ENCODE measurements at places on chromosomes 4 and X. TPM values are rescaled to one million over a fixed set of nuclear protein-coding genes. Genes with fewer than 3 reads are reported as not detected.

DNA sequence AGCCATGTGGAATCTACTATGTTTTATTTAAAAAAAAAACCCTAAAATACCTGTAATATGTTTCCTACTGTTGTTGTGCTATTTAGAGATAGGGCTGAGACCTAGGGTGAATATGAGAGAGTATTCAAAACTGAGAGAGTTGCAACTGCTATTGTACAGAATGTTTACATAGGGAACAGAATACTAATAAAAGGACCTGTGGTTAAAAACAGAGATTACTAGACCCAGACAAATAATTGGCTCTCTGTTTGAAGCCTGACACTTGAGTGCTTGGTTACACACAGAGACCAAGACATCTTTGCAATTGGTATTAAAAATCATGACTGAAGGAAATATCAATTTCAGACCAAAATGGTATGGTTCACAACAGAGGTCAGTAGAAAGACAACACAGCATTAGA is 278.9 kb upstream of the GIMD1 start:
- H3K27ac ChIP-seq: no peak overlapping the region
- H3K4me3 ChIP-seq: no peak overlapping the region
- no peaks in the 10 kb centered on the region for H3K36me3 ChIP-seq
- no peak for DNase-seq
- no peaks in the 10 kb centered on the region for H3K27me3 ChIP-seq
- H3K4me1 ChIP-seq: no peaks in the 10 kb centered on the region

DNA sequence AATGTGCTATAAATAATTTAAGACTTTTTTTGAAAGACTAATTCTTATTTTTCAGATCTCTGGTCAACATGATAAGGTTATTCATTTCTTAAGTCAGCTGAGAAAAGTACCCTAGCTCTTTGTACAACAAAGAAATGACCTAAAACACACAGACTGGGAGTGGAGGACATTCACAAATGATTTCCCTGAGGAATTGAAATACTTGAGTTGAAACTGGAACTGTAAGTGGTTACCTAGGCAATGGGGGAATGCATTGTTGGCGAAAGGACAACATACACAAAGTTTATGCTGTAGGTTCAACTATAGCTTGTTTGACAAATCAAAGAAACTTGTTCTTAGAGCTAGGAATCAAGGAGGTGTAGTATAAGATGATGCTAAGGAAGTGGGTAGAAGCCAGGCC is 915.5 kb downstream of the FAT4 start:
- no peaks in the 10 kb centered on the region for H3K36me3 ChIP-seq
- H3K27me3 ChIP-seq: no peaks in the 10 kb centered on the region
- no peak overlapping the region for H3K4me3 ChIP-seq
- no peaks in the 10 kb centered on the region for H3K4me1 ChIP-seq
- H3K27ac ChIP-seq: no peak overlapping the region

DNA sequence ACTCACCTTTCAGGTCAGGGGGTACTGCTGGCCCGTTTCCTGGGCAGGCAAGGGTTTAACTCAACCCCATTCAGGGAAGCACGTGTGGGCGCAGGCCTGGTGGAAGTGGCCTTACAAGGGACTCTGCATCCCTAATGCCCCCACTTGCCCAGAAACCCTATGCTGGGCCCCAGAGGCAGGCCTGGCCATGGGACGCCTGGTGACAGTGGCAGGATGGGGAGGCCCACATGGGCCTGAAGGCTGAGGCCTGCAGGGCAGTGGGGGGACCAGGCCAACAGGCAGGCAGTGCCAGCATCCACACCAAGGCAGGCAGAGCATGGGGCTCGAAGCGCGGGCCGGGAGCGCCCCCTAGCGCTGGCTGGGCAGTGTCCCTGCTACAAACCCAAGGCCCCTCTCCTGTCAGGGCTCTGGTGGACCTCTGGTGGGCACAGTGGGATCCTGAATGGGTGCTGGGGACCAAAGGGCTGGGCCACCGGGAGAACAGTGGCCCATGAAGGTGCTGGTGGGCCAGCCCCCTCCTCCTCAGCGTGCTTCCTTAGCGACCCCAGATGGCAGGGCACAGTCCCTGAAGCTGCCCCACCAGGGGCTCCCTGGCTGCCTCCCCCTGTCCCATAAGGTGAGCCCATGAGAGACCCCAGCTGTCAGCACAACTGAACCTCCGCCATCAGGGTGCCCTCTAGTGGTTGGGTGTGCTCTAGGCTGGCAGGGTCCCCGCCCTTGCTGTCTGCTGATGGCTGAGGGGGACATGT is 16.8 kb downstream of the FGFR3 start:
- H3K36me3 ChIP-seq: no peaks in the 10 kb centered on the region
- no peaks in the 10 kb centered on the region for H3K27me3 ChIP-seq
- no peak overlapping the region for H3K4me3 ChIP-seq
- peak; percentile 84 for DNase-seq

The PGK1 gene
- 457 TPM for total RNA-seq

DNA sequence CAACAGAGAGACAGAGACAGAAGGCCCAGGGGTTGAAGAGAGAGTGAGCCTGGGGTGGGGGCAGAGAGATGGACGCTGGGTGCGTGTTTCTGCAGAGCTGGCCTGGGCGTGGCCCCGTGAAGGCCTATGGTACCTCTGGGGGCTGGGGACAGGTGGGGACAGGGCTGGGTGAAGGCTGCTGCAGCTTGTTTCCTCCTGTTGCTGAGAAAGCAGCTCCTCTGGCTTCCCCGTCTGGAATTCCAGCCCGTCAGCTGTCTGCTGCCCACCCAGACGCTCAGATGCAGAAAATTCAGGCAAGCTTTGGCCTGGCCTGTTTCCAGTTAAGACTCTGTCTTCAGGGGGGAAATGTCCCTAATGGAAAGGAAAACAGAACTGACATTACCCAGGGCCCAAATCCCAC is 76.8 kb upstream of the PSAPL1 start:
- H3K36me3 ChIP-seq: no peaks in the 10 kb centered on the region
- H3K27me3 ChIP-seq: peaks cover 24% of the 10 kb centered on the region
- no peak overlapping the region for H3K27ac ChIP-seq
- H3K4me3 ChIP-seq: no peak overlapping the region
- DNase-seq: no peak

DNA sequence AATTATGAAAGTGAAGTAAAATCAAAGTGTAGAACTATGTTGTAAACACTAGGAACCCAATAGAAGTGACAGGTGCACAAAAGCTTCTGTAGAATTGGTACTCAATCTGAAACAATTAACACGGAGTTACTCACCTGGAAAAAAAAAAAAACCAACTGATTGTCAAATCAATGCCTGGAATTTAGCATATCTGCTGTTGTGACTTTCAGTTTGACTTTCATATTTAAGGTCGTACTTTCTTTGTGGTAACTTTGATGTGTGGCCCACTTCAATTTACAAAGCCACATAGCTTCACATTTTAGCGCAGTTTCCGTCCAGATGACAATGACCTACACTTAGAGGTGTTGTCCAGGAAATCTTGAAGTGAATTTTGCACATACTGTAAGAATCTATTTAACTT is 1124.9 kb downstream of the STIM2 start:
- no peak for DNase-seq
- no peaks in the 10 kb centered on the region for H3K27me3 ChIP-seq
- H3K36me3 ChIP-seq: no peaks in the 10 kb centered on the region
- no peaks in the 10 kb centered on the region for H3K4me1 ChIP-seq
- H3K27ac ChIP-seq: no peak overlapping the region

The ART3 gene
- not detected for total RNA-seq

The MTNR1A gene
- not detected for total RNA-seq

The CORIN gene
- total RNA-seq: 0.29 TPM

The CYLC1 gene
- total RNA-seq: not detected

DNA sequence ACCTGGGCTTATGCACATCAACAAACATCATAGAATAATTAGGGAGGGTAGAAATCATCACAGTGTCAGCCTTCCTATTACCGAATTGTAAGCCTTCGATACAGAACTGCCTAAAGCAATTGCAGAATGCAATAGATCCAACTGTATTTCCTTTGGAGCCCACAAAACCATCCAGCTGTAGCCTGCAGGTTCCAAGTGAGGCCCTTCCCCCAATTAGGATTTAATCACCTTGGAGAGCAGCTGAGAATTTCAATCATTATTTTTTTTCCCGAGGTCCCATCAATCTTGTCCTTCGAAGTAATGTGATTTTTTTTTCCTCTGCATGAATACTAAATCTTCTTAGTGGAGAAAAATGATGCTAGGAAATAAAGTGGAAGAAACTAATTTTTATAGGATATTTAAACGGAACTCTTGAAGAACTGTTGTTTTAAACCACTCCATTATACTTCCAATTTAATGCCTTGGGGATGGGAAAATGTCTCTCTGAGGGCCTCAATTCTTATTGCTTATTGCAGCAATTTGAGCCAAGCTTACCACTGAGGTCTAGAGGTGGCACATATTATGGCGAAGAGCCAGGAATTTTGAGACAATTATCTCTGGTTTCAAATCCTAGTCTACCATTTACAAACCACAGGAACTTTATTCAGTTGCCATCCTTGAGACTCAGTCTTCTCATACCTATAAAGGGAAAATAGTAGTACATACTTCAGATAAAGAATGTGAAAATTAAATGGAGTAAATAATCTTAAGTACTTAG is 953.4 kb upstream of the IGFBP7 start:
- no peaks in the 10 kb centered on the region for H3K27me3 ChIP-seq
- H3K27ac ChIP-seq: no peak overlapping the region
- no peak overlapping the region for H3K4me3 ChIP-seq
- DNase-seq: no peak

The NUP54 gene
- 51.9 TPM for total RNA-seq

GRCh38 chrX:11381464-11381863 is 88.3 kb downstream of the AMELX start:
- peaks cover 5% of the 10 kb centered on the region for H3K4me1 ChIP-seq
- H3K4me3 ChIP-seq: no peak overlapping the region
- no peak overlapping the region for H3K27ac ChIP-seq
- peak; percentile 8 for DNase-seq
- no peaks in the 10 kb centered on the region for H3K36me3 ChIP-seq

GRCh38 chr4:83625821-83626220 is 89.9 kb downstream of the GPAT3 start:
- no peak overlapping the region for H3K27ac ChIP-seq
- peaks cover 14% of the 10 kb centered on the region for H3K36me3 ChIP-seq
- H3K27me3 ChIP-seq: peaks cover 15% of the 10 kb centered on the region
- no peaks in the 10 kb centered on the region for H3K4me1 ChIP-seq
- no peak overlapping the region for H3K4me3 ChIP-seq
- no peak for DNase-seq

DNA sequence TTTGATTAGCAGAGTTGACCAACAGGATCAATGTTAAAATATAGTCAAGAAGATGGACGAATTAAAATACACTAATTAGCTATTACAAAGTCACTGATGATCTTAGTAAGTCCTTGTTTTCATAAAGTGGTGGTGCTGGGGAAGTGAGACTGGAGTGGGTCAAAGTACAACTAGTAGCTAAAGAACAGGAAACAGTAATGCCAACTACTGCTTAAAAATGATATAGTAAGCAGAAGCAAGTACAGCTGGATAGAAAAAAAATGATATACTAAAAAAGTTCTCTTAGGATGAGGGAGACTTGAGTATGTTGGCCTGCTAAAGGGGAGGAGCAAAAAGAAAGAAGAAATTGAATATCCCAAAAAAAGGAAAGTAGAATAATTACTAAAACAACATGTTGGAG is 580.8 kb upstream of the FTHL17 start:
- no peaks in the 10 kb centered on the region for H3K27me3 ChIP-seq
- H3K4me1 ChIP-seq: no peaks in the 10 kb centered on the region
- no peak for DNase-seq
- H3K4me3 ChIP-seq: no peak overlapping the region

- DNase-seq: peak; percentile 1
- H3K4me3 ChIP-seq: no peak overlapping the region
- no peaks in the 10 kb centered on the region for H3K27me3 ChIP-seq
- peaks cover 21% of the 10 kb centered on the region for H3K4me1 ChIP-seq
These were observed 4.6 kb upstream of the HAUS3 start for GRCh38 chr4:2246384-2247127.

- H3K36me3 ChIP-seq: peaks cover 26% of the 10 kb centered on the region
- peaks cover 89% of the 10 kb centered on the region for H3K4me1 ChIP-seq
- H3K4me3 ChIP-seq: no peak overlapping the region
- H3K27ac ChIP-seq: no peak overlapping the region
- no peaks in the 10 kb centered on the region for H3K27me3 ChIP-seq
- no peak for DNase-seq
These were observed 36.9 kb downstream of the LAMTOR3 start for GRCh38 chr4:99857307-99857706.

The CA5B gene
- total RNA-seq: 10.5 TPM

The RHOXF2 gene
- not detected for total RNA-seq

GRCh38 chr4:40389986-40390385 is 54.9 kb downstream of the CHRNA9 start:
- no peaks in the 10 kb centered on the region for H3K4me1 ChIP-seq
- H3K4me3 ChIP-seq: no peak overlapping the region
- no peak for DNase-seq
- H3K27ac ChIP-seq: no peak overlapping the region
- H3K36me3 ChIP-seq: no peaks in the 10 kb centered on the region

DNA sequence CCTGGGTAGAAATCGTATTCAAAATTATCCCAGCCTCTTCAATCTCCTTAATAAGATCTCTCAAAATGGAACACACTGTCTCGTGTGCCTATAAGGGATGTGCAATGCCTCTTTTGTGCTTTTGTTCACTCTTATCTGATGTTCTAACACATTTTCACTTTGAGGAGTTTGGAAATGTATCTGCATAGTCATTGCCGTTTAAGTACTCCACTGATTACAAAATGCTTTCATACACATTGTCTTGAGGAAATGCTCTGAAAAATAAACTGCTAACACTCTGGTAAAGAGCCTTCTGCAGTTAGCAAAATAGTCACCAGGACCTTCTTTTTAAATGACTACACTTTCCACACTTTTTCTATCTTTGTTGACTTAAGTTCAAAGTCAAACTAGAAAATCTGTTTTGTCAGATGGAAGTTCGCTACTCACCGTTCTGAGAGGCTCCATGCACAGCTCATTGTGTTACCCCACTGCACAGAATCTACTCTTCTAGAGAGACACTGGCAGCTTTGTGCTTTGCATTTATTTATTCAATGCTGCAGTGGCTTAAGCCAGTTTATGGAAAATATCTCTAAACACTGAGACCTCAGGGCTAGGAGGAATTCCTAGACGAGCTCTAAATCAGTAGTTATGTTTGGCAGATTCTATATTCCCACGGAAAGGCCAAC is 159.0 kb downstream of the CHIC2 start:
- H3K27me3 ChIP-seq: peaks cover 69% of the 10 kb centered on the region
- no peaks in the 10 kb centered on the region for H3K36me3 ChIP-seq
- H3K4me3 ChIP-seq: no peak overlapping the region
- peaks cover 11% of the 10 kb centered on the region for H3K4me1 ChIP-seq
- no peak for DNase-seq

The JADE3 gene
- 2.4 TPM for total RNA-seq

DNA sequence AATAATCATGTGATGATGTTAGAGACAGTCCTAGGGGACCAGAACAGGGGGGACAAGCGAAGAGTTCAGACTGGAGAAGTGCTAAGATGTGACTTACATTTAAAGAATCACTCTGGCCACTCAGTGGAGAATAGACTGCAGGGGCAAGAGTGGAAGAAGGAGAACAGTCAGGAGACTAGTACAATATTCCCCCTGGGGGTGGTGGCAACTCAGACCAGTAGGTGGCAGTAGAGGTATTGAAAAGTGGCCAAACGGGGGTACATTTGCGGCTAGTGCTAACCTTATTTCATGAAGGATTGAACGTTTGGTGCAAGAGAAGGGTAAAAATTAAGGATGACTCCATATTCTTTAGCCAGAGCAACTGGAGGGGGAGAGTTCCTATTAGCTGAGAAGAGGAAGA is 2.7 kb upstream of the BMX start:
- H3K4me1 ChIP-seq: peaks cover 17% of the 10 kb centered on the region
- H3K27ac ChIP-seq: no peak overlapping the region
- peaks cover 75% of the 10 kb centered on the region for H3K27me3 ChIP-seq
- no peak overlapping the region for H3K4me3 ChIP-seq
- no peaks in the 10 kb centered on the region for H3K36me3 ChIP-seq

- peaks cover 25% of the 10 kb centered on the region for H3K4me1 ChIP-seq
- no peak overlapping the region for H3K4me3 ChIP-seq
- H3K36me3 ChIP-seq: no peaks in the 10 kb centered on the region
- DNase-seq: no peak
- H3K27ac ChIP-seq: no peak overlapping the region
These were observed 129.7 kb downstream of the RAPGEF2 start for GRCh38 chr4:159232465-159233106.
